ENCODE measurements at places on chromosomes 6 and 20. TPM values are rescaled to one million over a fixed set of nuclear protein-coding genes. Genes with fewer than 3 reads are reported as not detected.

Gene PPP1R16B
- total RNA-seq, result 133 TPM

GRCh38 chr6:98463038-98464000, 371.1 kb upstream of the POU3F2 start:
- no peaks in the 10 kb centered on the region for H3K4me1 ChIP-seq
- H3K27ac ChIP-seq, result no peak overlapping the region
- no peaks in the 10 kb centered on the region for H3K27me3 ChIP-seq
- H3K4me3 ChIP-seq, result no peak overlapping the region
- no peaks in the 10 kb centered on the region for H3K36me3 ChIP-seq
- no peak for DNase-seq

- peak overlapping the region; percentile 73 for H3K27ac ChIP-seq
- no peaks in the 10 kb centered on the region for H3K36me3 ChIP-seq
- DNase-seq, result no peak
- H3K4me3 ChIP-seq, result peak overlapping the region; percentile 1
These were observed 167.0 kb upstream of the MYLIP start for GRCh38 chr6:15961635-15962448.

DNA sequence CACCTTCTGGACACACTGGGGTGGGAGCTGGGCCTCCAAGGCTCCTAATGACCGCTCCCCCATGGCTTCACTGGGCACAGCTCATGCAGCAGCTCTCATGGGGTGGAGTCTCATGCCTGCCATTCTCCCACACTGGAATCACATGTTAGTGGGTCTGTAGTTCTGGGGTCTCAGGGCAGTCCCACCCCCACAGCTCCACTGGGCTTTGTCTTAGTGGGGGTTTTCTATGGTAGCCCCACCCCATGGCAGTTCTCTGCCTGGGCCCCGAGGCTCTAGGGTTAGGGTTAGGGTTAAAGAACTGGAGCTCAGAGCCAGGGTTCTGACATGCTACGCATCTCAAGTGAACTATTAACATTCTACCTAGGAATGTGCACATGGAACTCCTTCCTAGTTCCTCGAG, 139.0 kb downstream of the PCSK2 start:
- no peaks in the 10 kb centered on the region for H3K27me3 ChIP-seq
- H3K4me3 ChIP-seq, result no peak overlapping the region
- no peaks in the 10 kb centered on the region for H3K4me1 ChIP-seq
- no peaks in the 10 kb centered on the region for H3K36me3 ChIP-seq
- no peak for DNase-seq
- no peak overlapping the region for H3K27ac ChIP-seq

DNA sequence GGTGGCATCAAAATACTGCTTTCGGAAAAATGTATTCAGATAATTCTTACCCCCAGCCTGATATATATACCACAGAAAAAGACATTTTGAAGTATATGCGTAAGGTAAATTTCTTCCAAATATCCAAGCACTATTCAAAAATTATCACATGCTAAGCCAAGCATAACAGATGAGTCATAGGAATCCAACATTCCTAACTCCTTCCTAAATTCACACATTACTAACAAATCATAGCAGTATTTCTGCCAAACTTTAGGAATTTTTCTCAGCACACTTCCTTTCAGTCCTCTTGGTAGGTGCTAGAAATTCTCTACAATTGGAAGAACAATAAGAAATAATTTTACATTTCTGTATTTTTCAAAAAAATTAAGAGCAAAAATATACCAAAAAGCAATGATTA, 417.5 kb downstream of the EYS start:
- H3K27ac ChIP-seq, result no peak overlapping the region
- no peak for DNase-seq
- no peaks in the 10 kb centered on the region for H3K4me1 ChIP-seq
- no peak overlapping the region for H3K4me3 ChIP-seq
- H3K27me3 ChIP-seq, result no peaks in the 10 kb centered on the region

Gene TRIM10
- 0.09 TPM for total RNA-seq

DNA sequence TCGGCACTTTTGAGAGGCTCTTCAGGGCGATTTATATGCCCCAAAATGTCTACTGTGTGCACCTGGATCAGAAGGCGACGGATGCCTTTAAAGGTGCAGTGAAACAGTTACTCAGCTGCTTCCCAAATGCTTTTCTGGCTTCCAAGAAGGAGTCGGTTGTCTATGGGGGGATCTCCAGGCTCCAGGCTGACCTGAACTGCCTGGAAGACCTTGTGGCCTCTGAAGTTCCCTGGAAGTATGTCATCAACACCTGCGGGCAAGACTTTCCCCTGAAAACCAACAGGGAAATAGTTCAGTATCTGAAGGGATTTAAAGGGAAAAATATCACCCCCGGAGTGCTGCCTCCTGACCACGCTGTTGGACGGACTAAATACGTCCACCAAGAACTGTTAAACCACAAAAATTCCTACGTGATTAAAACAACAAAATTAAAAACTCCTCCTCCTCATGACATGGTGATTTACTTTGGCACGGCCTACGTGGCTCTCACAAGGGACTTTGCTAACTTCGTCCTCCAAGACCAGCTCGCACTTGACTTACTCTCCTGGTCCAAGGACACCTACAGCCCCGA, 8.2 kb downstream of the GCNT2 start:
- H3K4me1 ChIP-seq, result peaks cover 50% of the 10 kb centered on the region
- no peaks in the 10 kb centered on the region for H3K27me3 ChIP-seq

- no peak overlapping the region for H3K27ac ChIP-seq
- H3K27me3 ChIP-seq, result no peaks in the 10 kb centered on the region
- no peak overlapping the region for H3K4me3 ChIP-seq
- no peaks in the 10 kb centered on the region for H3K4me1 ChIP-seq
These were observed 135.1 kb downstream of the TBXT start for GRCh38 chr6:166032366-166033200.

DNA sequence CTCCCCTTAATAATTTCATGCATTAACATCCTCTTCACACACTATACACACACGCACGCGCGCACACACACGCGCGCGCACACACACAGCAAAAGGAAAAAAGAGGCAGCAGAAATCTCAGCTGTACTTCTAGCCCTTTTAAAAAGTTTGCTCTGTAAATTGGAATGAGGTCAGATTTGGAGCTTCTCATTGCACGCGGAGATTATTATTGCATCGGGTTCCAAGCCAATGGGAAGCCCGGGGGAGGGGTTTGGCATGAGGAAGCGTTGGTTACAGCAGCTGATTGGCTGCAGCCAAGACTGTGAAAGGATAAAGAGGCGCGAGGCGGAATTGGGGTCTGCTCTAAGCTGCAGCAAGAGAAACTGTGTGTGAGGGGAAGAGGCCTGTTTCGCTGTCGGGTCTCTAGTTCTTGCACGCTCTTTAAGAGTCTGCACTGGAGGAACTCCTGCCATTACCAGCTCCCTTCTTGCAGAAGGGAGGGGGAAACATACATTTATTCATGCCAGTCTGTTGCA, at the start of gene SOX4:
SOX4 (plus strand) TSS at position 340 of the 515 bp plus-strand sequence. CDS start 784 bp downstream, outside the sequence.
- H3K27me3 ChIP-seq, result peaks cover 45% of the 10 kb centered on the region
- H3K4me3 ChIP-seq, result peak within 1 kb of the TSS; percentile 83
- H3K4me1 ChIP-seq, result peaks cover 21% of the 10 kb centered on the region
- H3K27ac ChIP-seq, result peak within 1 kb of the TSS; percentile 85

Gene TMEM151B
- not detected for total RNA-seq

Gene QRSL1
- total RNA-seq, result 22.4 TPM

Gene SAMD10
- total RNA-seq, result 37.5 TPM

- H3K4me1 ChIP-seq, result no peaks in the 10 kb centered on the region
- H3K27ac ChIP-seq, result no peak overlapping the region
- peaks cover 12% of the 10 kb centered on the region for H3K27me3 ChIP-seq
These were observed 217.6 kb upstream of the HDDC2 start for GRCh38 chr6:125519367-125519766.

DNA sequence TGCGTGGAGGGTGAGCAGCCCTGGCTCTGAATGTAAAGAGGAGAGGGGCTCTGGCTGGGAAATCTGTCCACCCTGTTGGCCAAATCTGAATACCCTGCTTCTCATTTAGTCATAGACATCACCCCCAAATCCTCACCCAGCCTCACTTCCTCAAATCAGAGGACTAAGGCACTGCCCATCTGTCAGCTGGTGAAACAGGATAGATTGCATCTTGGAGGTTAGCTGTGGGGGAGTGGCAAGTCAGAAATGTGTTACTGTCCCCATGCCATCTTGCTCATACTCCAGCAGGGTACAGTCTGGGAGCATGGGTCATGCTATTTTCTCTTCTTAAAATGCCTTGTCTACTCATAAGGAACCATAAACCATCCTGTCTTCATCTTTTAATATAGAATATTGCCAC, 9.5 kb upstream of the DTNBP1 start:
- peaks cover 38% of the 10 kb centered on the region for H3K27me3 ChIP-seq
- no peak overlapping the region for H3K4me3 ChIP-seq
- H3K27ac ChIP-seq, result no peak overlapping the region

- peaks cover 33% of the 10 kb centered on the region for H3K4me1 ChIP-seq
- DNase-seq, result peak; percentile 59
- peak overlapping the region; percentile 88 for H3K4me3 ChIP-seq
- peak overlapping the region; percentile 93 for H3K27ac ChIP-seq
These were observed 859 bp upstream of the SMIM29 start for GRCh38 chr6:34249469-34250261.

DNA sequence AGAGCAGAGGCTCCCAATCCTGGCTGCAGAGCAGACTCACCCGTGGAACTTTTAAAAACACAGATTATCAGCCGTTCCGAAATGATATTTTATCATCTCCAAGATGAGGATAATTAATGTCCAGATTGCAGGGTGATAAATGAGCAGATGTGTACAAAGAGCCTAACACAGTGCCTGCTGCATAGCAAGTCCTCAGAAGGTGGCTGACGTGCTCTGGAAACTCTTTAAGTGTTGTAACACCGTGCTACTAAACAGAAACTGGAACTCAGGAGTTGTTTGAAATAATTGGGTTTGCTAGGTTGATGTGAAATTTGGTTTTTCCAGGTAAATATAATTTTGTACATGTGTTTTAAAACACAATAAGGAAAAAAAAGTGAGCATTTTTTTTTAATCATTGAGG, 118.0 kb downstream of the ARMC2 start:
- H3K27ac ChIP-seq, result no peak overlapping the region
- no peaks in the 10 kb centered on the region for H3K27me3 ChIP-seq
- no peaks in the 10 kb centered on the region for H3K36me3 ChIP-seq
- no peak overlapping the region for H3K4me3 ChIP-seq
- DNase-seq, result no peak
- H3K4me1 ChIP-seq, result peaks cover 9% of the 10 kb centered on the region

DNA sequence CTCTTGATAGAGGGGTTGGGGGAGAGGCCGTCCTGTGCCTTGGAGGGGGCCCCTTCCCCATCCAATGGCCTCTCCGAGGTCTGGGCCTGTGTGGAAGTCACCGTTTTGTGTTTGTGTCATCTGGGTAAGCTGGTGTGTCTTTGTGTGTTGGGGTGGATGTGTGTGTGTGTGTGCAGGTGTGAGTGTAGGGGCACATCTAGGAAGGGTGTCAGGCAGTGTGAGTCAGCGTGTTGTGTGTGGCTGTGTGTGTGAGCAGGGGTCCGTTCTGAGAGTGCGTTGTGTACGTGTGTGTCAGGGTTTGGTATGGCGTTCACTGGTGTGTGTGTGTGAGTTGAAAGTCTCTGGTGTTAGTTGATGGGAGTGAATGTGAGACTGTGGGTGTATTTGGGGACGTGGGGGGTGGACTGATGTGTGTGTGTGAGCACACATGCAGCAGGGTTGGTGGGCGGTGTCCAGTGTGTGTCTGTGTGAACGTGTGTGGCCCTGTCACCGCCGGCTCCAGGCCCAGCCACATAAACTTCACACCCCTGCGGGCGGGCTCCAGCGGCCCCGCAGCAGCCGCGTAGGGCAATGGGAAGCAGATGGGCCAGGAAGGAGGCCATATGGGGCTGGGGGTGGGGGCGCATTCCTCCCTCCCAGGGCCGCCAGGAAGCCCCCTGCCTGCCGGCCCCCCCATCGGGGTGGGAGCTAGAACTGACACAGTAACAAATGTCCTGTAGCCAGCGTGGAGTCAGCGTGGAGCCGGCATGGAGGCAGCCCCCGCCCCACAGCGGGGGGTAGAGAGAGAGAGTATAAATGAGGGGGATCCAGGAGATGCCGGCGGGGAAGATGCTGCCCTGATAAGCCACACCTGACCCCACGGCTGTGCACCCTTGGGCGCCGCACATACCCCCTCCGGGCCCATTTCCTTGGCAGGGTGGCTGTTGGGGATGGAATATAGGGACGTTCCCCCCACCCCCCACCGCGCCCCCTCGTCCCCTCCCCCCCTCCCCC, 32.1 kb downstream of the SNAI1 start:
- peaks cover 5% of the 10 kb centered on the region for H3K27me3 ChIP-seq
- no peak overlapping the region for H3K4me3 ChIP-seq
- H3K36me3 ChIP-seq, result no peaks in the 10 kb centered on the region
- no peak overlapping the region for H3K27ac ChIP-seq

DNA sequence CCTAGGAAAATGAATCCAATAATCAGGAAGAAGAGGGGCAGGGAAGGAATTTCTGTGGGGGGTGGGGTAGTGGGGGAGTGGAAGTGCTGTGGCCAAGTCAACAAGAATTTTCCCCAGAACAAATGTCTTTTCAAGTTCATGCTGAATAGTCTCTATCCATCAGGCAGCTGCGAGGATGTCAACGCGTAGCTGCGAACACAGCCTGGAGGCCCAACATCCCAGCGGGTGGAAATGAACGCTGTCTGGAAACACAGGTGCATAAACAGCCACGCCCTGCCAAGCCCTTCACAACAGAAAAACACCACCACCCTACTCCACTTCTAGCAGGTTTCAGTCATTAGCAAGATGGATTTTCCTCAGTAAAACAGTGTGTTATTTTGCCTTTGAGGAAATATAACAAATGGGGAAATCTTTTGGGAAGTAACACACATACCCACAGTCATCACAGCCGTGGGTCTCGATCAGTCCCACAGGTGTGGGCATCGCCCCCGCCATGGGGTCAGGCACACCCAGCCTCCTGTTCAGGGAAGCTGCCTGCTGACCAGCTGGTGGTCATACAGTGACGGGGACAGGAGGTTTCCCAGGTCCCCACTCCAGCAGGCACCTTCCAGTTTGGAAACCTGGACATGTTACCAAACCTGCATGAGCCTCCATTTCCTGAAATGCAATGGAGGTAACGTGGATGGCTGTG, 112.1 kb upstream of the THBS2 start:
- no peaks in the 10 kb centered on the region for H3K4me1 ChIP-seq
- DNase-seq, result no peak
- no peak overlapping the region for H3K4me3 ChIP-seq

Gene C6orf58
- total RNA-seq, result not detected

Gene PLA2G7
- total RNA-seq, result not detected

All from activated CD4-positive, alpha-beta T cell treated with anti-CD3 and anti-CD28 coated beads, Interleukin-2, amount 10 ng/mL, durations not matched to agents 24 days and 14 days (primary cell).